Colonic mucosa (tissue), 4 donors: ENCODE measurements at places on chromosomes 6 and 20. TPM values are rescaled to one million over a fixed set of nuclear protein-coding genes. Genes with fewer than 3 reads are reported as not detected.

The ETV7 gene
- 2.9 TPM for total RNA-seq

GRCh38 chr6:146881228-146882181, 282.7 kb downstream of the ADGB start:
- no peak overlapping the region for H3K27ac ChIP-seq
- no peaks in the 10 kb centered on the region for H3K4me1 ChIP-seq
- no peak overlapping the region for H3K4me3 ChIP-seq
- no peak for DNase-seq
- H3K27me3 ChIP-seq = no peaks in the 10 kb centered on the region

- no peaks in the 10 kb centered on the region for H3K36me3 ChIP-seq
- H3K4me1 ChIP-seq = no peaks in the 10 kb centered on the region
- no peak overlapping the region for H3K27ac ChIP-seq
- H3K4me3 ChIP-seq = no peak overlapping the region
Measured at GRCh38 chr6:106413016-106413415, 52.5 kb downstream of the CRYBG1 start.

The KIAA0408 gene
- total RNA-seq = 1.6 TPM

DNA sequence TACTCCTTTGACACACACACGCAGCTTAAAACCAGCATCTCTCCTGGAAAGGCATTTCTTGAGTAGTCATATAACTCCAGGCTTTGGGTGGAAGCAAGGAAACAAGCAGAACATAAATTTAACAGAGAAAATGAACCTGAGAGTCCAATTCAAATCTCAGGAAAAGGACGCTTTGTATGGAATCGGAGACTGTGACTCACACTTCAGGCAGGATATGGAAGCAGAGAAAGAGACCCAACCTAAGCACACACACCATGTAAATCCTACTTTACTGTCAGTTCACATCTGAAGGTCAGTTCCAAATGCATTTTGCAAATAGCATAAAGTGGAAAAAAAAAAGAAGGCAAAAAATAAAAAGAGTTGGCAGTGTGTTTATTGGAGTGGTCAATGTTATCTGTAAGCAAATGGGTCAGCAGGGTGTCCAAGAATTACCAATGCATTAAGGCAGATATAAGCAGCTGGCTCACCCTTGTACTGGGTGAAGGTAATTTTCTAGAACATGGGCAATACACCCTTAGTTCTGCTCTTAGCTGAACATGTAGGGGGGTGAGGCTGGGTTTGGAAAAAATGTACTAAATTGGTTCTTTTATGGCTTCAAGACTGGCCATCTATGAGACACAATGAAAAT, 283.7 kb upstream of the NT5E start:
- H3K4me1 ChIP-seq = no peaks in the 10 kb centered on the region
- no peaks in the 10 kb centered on the region for H3K36me3 ChIP-seq
- no peak overlapping the region for H3K4me3 ChIP-seq
- H3K27ac ChIP-seq = no peak overlapping the region
- no peak for DNase-seq

GRCh38 chr6:41345901-41346300, 10.5 kb downstream of the NCR2 start:
- no peak overlapping the region for H3K4me3 ChIP-seq
- DNase-seq = no peak
- H3K36me3 ChIP-seq = no peaks in the 10 kb centered on the region
- no peaks in the 10 kb centered on the region for H3K27me3 ChIP-seq
- H3K27ac ChIP-seq = no peak overlapping the region

- H3K4me3 ChIP-seq = no peak overlapping the region
- no peaks in the 10 kb centered on the region for H3K27me3 ChIP-seq
- DNase-seq = no peak
- H3K27ac ChIP-seq = no peak overlapping the region
- H3K36me3 ChIP-seq = no peaks in the 10 kb centered on the region
- H3K4me1 ChIP-seq = no peaks in the 10 kb centered on the region
Measured at GRCh38 chr6:127201321-127201720, 65.3 kb upstream of the RNF146 start.

The PTP4A1 gene
- total RNA-seq = 182 TPM

The TFAP2D gene
- total RNA-seq = not detected

The DBNDD2 gene
- 131 TPM for total RNA-seq
